Activated T-cell treated with anti-CD3 and anti-CD28 coated beads, Interleukin-2, amount 50 U/mL, for 24 hours (primary cell): ENCODE measurements at places on chromosomes 2 and 18.

DNA sequence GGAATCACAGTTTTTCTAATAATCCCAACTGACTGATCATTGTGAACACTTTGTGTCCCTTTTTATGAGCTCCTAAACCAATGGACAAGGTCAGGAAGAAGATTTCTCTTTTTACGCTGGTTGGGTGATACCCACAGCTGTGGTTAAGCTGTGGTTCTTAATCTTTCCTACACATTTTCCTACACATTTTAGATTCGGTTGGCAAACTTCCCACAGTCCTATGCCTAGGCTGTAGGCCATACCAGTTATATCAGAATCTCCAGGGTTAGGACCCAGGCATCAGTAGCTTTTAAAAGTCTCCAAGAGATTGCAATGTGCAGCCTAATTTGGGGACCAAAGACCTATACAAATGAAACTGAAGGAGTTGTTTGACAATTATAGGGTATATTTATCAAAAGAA lies 203.0 kb downstream of the SP3 start:
- no peak for DNase-seq

DNA sequence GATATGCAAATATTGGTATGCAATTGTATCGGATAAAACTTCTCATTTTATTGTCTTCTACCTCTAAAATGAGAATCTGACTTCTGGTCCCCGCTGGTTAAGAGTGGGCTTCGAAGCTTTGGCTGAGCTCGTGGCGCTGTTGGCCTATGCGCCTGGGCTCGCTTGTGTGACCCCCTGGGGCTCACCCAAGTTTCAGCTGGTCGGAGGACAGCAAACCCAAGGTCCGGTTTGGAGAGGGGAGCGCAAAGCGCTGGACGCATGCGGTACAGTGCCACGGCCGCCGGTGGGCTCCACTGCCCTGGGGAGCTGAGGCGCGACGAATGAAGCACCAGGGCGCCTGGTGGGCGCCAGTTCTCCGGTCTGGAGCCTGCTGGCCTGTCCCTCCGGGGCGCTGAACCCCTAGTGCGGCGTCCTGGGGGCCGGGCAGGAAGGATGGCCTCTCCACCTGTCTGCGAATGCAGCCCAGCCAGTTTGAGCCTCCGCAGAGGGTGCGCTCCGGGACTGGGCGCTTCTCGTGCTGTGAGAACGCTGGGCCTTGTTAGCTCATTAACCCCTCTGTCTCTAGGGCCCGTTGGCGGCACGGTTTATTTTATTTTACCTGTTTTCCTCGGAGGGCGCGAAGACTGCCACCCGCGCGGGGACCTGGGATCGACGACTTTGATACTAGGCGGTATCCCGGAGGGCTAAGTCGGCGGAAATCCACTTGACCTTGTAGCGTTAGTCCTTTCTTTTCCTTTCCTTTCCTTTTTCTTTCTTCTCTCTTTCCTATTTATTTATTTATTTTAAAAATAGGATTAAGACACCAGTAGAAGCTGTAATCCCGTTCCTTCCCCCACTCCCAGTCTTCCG lies 10.4 kb downstream of the MEIS1 start:
- DNase-seq, result no peak

GRCh38 chr18:48897531-48897930 lies 53.2 kb downstream of the SMAD7 start:
- DNase-seq, result no peak

GRCh38 chr2:126672980-126673605 lies 17.1 kb downstream of the GYPC start:
- DNase-seq, result no peak

DNA sequence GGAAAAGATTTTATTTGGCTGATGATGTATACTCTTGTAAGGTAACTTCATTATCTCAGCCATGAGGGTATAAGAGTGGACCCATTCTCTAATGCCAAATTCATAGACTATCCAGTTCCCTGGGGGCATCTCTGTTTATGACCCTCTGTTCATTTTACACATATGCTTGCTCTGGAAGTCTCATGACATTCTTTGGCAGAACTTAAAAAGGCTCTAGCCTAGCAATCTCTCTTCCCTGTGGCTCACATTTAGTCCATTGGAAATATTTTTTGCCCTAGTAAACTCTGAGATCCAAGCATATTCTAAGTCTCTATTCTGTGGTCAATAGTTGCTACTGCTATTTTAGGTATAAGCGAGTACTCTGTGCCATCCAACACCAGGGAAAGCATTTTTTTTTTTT lies 1201.8 kb upstream of the ZEB2 start:
- DNase-seq, result no peak

- no peak for DNase-seq
These were observed 201.2 kb downstream of the NBAS start for GRCh38 chr2:15359716-15360531.

DNA sequence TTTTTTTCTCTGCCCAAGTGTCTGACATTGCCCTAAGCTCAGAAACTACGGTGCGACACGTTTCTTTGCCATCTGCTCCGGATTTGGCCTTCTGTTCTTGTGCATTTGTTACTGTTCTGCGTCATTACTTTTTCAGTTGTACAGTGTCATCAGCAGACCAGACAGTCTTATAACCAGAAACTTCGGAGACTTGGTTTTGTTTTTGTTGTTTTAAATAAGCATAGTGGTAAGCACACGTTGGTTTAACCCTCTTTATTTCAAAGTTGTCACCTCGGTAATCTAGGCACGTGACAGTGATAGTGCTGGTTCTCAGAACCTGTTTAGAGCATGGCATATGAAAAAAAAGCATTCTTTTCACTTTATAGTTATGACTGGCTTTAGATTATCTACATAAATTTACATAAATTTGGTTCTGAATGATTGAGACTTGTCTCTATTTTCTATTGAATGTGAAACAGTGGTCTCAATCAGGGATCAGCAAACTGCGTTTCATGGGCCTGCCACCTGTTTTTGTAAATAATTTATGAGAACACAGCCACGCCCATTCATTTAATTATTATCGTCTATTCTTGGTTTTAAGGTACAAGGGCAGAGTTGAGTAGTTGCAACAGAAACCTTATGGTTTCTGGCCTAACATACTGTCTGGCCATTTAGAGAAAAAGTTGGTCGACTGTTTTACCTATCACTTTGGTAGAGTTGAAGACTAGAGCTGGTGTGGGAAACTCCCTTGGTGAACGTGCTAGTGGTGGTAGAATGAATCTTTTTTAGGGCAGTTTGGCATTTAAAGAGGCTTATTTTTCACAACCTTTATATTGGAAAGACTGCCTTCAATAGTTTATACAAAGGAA lies 106.5 kb downstream of the ZNF532 start:
- no peak for DNase-seq

GRCh38 chr2:233414777-233415570 lies 60.7 kb downstream of the DGKD start:
- no peak for DNase-seq

DNA sequence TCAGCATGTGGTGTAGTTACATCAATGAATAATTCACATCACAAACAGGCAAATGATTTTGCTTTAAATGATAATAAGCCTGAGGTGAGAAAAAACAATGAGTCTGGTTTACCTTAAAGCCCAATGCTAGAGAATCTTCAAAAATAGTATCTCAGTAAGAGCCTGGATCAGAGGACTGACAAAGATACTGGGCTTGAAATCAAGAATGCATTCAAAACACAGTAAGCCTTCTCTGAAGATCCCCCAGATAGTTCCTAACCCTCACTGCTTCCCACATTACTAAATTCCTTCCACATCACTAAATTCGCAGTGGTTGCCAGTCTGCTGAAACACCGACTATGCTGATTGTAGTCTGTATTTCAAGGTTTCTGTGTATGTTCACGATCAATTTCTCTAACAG lies 514.9 kb downstream of the SUCLG1 start:
- no peak for DNase-seq
